CMK (cell line): ENCODE measurements at places on chromosomes 7 and 10.

GRCh38 chr10:116733566-116733965, 8.8 kb downstream of the HSPA12A start:
- no peak for DNase-seq

GRCh38 chr7:16644636-16645592, 640 bp downstream of the ANKMY2 start:
- no peak for DNase-seq

GRCh38 chr10:24272374-24272773, 63.4 kb downstream of the KIAA1217 start:
- no peak for DNase-seq

- no peak for DNase-seq
Measured at GRCh38 chr10:91788527-91788926, 9.7 kb upstream of the TNKS2 start.

GRCh38 chr10:50419091-50419490, 167.8 kb upstream of the ASAH2 start:
- no peak for DNase-seq

- DNase-seq: peak; percentile 18
Measured at GRCh38 chr7:122092964-122093797, 50.9 kb downstream of the AASS start.

GRCh38 chr10:22351131-22351703, 5.9 kb downstream of the SPAG6 start:
- DNase-seq: no peak

DNA sequence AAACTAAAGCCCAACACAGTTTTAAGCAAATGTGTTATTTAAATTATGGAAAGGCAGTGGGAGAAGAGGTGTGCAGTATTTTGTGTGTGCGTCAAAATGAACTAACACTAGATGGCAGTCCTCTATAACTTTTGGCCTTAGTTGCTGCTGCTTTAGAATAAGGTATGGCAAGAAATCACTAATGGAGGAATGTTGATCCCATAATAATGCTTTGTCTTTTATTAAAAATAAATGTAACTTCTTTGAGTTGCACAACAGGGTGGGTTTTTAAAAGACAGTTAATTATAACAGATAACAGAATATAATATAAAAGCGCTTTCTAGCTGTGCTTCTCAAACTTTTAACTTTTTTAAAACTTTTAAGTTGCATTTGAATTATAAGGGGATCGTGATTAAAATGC, 56.4 kb downstream of the BBS9 start:
- DNase-seq: no peak

GRCh38 chr10:25059990-25060389, 43.6 kb downstream of the THNSL1 start:
- no peak for DNase-seq

DNA sequence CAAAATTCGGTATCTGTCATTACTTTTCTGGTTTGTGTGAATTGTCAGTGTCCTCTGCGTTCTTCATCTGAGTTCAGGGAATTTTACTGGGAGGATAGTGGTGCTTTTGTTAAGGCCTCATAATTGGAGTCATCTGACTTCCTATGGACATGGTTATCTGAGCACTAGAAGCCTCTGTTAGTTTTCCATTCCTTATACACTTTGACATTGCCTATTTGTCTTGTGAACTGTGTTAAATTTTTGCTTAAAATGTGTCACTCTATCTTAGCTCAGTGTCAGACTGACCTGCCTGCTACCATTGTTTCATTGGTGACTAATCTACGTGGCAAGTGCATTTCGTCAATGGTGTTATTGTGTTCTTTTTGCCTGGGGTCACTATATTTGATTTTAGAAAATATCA, 253.3 kb downstream of the SEMA3A start:
- DNase-seq: no peak

GRCh38 chr10:97889461-97890265, 40.0 kb downstream of the GOLGA7B start:
- no peak for DNase-seq

- DNase-seq: no peak
Measured at GRCh38 chr7:100413889-100414288, 14.6 kb downstream of the ZCWPW1 start.

DNA sequence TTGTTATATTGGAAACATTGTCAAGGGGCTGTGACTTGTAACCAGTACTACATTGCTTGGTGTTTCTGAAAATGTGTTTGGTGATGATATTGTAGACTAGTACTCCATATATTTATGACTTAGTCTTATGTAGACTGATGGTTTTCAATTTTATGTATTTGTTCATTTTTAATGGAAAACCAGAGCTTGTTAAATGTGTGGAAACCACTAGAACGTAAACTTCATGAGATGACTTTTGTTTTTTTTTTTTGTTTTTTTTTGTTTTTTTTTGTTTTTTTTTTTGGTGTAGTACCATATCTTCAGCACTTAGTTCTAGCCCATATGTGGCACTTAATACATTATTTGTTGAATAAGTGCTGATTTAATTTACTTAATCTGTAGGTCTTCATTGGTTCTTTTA, 518.6 kb downstream of the AUTS2 start:
- DNase-seq: no peak

DNA sequence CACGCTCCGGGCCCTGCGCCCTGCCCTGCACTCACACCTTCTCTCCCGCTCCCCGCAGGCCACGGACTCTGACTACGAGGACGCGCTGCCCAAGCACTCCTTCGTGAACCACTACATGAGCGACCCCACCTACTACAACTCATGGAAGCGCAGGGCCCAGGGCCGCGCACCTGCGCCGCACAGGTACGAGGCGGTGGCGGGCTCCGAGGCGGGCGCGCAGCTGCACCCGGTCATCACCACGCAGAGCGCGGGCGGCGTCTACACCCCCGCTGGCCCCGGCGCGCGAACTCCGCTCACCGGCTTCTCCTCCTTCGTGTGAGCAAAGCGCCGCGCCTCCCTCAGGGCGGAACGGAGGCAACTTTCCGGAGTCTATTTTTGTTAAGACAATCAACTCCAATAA, 417.0 kb upstream of the FOXK1 start:
- no peak for DNase-seq

- DNase-seq: no peak
Measured at GRCh38 chr10:133475821-133476640, 22.3 kb downstream of the SCART1 start.

DNA sequence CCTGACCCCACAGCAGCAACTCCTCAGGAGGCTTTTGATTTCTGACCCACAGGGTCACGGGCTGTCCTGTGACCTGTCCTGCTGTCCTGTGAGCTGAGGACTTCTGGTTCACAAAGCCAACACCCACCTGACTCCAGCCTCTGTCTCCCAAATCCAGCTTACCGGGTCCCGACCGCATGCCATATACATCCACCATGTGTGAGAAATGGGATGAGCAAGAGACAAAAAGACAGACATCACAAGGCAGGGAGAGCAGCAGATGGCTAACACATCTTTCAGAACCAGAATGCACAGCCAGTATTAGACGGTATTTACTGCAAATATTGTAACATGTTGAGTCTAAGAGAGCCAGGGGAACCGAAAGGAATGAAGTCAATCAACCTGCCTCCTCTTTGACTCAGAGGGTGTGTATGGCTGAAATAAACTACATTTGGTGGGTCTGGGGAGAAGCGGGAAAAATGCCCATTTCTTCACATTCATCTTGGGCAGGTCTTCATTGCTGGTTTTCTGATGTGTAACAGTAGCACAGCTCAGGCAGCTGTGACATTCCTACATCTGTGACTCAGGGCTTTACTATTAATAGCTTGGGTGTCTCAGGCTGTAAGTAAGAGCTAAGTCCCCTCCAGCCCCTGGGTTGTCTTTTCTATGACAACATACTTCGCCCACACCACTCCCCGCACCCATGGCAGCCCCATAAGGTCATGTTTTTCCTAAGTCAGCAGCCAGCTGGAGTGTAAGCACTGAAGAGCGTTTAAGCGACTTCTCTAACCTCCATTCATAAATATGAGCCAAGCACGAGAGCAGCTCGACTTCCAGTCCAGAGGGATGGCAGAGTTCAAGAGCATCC, 25.0 kb downstream of the ABLIM1 start:
- no peak for DNase-seq

DNA sequence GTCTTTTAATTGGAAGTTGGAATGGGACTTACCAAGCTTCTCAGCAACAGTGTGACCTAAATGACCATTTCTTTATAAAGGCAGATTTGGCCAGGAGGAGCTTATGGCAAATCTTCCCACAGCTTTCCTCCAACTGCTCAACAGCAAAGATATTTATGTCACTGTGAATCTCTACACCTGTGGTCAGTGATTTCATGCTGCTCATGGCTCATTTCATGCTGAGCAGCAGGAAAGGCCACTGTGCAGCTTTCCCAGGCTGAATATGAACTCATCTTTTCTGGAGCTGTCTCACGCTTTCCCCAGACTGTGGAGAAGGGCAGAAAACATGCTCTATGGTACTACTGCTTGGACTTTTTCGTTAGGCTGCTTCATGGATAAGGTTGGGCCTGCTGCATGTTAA, 29.8 kb downstream of the CALCR start:
- no peak for DNase-seq

- no peak for DNase-seq
Measured at GRCh38 chr7:127189074-127189473, 63.7 kb downstream of the GRM8 start.

DNA sequence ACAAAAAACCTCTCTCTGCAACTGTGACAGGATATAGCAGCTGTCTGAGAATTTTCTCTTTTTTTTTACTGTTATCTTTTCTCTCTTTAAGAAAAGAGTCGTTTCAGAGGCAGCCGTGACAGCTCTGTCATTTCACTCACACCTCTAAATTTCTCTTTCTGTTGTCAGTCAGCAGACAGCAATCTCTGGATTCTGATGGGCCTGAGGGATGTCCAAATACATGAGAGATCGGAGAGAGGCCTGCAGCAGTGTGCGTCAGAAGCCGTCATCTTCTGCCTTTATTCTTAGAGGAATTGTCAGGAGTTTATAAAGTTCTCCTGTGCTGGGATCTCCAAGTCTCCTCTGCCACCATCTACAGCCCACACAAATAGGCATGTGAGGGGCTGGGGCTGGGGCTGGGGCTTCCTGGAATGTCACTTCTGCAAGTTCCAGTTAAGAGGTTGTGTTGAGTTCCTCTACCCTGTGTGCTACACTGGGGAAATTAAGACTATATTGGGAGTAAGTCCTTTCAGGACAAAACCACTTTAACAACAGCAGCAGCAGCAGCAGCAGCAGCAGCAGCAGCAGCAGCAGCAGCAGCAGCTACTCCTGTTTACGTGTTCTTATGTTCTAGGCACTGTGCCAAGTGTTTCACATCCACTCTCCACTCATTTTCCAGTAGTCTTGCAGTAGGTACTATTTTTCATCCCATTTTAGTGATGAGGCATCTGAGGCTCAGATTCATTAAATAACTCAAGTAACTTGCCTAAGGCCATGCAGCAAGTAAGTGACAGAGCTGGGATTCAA, 541.3 kb downstream of the LRMDA start:
- DNase-seq: no peak

- DNase-seq: no peak
Measured at GRCh38 chr10:71939304-71939703, 24.9 kb upstream of the CHST3 start.

DNA sequence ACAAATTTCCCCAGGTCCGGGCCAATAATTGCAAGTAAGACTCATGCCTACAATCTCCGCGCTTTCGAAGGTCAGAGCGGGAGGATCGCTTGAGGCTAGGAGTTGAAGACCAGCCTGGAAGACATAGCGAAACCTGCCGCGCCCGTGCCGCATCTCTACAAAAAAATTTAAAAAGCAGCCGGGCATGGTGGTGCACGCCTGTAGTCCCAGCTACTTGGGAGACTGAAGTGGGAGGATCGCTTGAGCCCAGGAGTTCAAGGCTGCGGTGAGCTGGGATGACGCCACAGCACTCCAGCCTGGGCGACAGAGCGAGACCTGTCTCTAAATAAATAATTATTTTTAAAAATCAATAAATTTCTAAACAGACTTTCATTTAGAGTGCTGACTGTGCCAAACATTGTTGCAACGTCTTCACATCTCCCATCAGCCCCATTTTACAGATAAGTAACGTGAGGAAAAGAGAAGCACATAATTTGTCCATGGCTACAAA, 494 bp upstream of the CFAP43 start:
- no peak for DNase-seq

DNA sequence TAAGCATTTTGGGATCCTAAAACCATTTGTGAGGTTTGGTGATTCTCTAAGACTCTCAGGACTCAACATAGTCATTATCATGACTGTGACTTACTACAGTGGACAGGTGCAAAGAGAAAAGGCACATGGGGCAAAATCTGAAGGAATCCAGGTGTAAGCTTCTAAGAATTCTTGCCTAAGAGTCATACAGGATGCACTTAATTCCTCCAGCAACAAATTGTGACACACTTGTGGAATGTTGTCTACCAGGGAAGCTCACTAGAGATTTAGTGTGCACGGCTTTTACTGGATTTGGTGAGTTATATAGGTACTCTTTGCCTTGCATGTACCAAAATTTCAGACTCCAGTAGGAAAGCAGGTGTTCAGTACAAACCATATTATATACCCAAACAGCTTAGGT, 47.9 kb downstream of the WAC start:
- DNase-seq: no peak

DNA sequence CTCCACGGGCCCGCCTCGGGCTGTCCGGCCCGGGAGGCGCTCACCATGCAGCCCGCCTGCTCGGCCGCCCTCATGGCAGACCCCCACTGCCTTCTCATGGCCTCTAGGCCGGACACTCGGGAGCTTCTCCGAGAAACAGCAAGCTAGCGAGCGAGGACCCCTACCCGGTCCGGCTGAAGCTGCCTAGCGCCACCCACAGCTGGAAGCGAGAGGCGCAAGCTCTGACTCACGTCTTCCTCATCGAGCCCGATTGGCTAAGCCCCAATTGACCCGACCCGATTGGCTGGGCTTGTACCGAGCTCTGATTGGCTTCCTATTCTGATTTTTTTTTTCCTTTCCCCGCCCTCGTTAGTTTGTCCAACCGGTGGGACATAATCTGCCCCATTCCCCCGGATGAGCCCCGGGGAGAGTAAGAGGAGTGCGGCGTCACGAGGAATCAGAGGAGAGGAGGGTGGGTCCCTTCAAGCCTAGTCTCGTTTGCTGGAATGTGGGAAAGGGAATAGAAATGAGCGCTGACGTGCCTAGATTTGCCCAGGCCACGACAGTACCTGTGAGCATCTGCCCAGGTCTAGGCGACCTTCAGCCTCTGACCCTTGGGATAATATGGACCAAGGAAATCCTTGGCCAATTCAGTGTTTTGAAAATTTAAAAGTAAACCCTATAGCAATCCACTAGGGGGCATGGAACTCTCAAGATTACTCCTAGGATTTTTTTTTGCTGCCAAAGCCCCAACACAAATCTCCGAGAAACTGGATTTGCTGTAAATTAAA, at the start of gene TYSND1:
Gene TYSND1, minus strand, starts transcription at position 212 of the 770 bp plus-strand sequence. Its CDS starts 114 bp downstream, at position 98.
- DNase-seq: peak; percentile 95
